ENCODE measurements at places on chromosomes 2 and 18.

DNA sequence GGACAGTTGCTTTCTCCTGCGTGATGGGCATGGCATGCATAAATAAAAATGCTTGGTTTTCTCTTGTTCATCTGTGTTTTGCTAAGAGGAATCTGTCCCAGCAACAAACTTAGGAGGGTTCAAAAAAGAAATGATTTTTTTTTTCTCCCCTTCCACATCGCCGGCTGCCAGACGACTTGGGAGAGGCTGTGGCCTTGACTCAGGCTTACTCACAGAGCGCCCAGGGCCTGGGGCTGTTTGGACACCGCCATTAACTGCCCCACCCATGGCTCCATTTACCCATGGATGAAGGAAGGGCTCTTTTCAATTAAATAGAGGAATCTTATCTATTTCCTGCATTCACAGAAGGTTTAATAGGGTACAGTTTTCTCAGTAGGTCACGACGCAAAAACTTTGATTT is 22.3 kb upstream of the SERPINB5 start:
- no peak for DNase-seq

- peak; percentile 41 for DNase-seq
Observed at GRCh38 chr2:12412898-12413305, 303.8 kb upstream of the TRIB2 start.

DNA sequence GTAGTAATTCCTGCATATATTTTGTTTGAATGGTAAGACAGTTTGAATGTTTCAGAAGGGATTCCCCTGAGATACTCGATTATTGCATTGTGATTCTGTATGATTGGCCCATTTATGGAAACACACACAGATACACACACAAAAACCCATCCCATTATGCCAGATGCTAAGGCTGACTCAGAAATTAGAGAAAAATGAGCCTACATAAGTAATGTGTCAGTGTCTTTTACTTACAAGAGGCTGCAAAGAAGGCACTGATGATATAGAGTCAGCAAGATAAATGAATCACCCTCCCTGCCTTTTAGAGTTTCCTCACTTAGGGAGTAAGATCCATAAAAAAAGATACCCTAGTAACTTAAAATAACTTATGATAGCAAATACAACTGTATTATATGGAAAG is 1481.1 kb upstream of the ACVR2A start:
- DNase-seq, result no peak

DNA sequence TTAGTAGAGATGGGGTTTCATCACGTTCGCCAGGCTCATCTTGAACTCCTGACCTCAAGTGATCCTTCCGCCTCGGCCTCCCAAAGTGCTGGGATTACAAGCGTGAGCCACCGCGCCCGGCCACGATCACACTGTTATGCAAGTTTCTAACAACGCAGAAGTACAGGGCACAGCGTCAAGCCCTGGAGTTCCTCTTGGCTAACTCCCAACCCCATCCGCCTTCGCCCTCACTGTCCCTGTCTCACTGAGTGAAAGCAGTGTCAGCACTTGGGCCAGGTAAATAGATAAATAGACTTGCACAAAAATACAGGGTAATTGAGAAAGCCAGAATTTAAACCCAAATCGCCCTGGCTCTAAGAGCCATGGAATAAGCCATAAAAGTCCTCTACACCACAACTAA is 111.7 kb downstream of the ACVR1 start:
- DNase-seq, result no peak

GRCh38 chr18:21865043-21865442 is 124.5 kb downstream of the MIB1 start:
- DNase-seq, result no peak

- DNase-seq, result no peak
Observed at GRCh38 chr2:158380746-158381145, 75.8 kb downstream of the CCDC148 start.

DNA sequence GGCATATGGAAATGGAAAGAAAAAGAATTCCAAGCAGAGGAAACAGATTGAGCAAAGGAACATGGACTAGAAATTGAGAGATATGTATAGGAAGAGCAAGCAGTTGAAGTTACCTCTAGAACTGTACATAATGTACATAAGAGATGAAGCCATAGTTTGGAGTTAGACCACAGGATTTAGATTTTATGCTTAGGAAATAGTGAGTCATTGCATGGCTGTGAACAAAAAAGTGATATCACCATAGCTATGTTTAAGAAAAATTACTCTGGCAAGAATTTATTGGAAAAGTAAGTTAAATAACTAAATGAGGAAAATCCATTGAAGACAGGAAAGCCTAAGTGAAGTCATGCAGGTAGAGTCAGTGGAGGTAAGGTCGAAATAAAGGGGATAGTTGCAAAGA is 99.4 kb upstream of the GALNT5 start:
- DNase-seq, result no peak

GRCh38 chr2:127596311-127597045 is 49.5 kb upstream of the GPR17 start:
- no peak for DNase-seq

GRCh38 chr2:127891811-127892210 is 6.1 kb upstream of the AMMECR1L start:
- DNase-seq, result no peak

GRCh38 chr2:66488946-66489345 is 54.0 kb downstream of the MEIS1 start:
- no peak for DNase-seq

GRCh38 chr2:47034973-47035609 is 119.5 kb upstream of the MCFD2 start:
- no peak for DNase-seq

GRCh38 chr2:178874529-178875240 is 67.5 kb upstream of the TTN start:
- DNase-seq, result no peak

GRCh38 chr2:108564510-108564909 is 30.2 kb downstream of the LIMS1 start:
- DNase-seq, result no peak

- no peak for DNase-seq
Observed at GRCh38 chr2:238492840-238493239, 66.1 kb downstream of the ASB1 start.

- no peak for DNase-seq
Observed at GRCh38 chr2:169136885-169137534, 67.6 kb downstream of the DHRS9 start.

GRCh38 chr2:164449706-164450105 is 171.6 kb downstream of the GRB14 start:
- no peak for DNase-seq

GRCh38 chr2:222807431-222807830 is 53.4 kb upstream of the ACSL3 start:
- DNase-seq, result no peak

- no peak for DNase-seq
Observed at GRCh38 chr2:205698286-205699268, 16.3 kb downstream of the NRP2 start.

- DNase-seq, result no peak
Observed at GRCh38 chr2:3972377-3972776, 269.0 kb downstream of the DCDC2C start.

- DNase-seq, result no peak
Observed at GRCh38 chr2:171513719-171514160, 8.5 kb upstream of the CYBRD1 start.

DNA sequence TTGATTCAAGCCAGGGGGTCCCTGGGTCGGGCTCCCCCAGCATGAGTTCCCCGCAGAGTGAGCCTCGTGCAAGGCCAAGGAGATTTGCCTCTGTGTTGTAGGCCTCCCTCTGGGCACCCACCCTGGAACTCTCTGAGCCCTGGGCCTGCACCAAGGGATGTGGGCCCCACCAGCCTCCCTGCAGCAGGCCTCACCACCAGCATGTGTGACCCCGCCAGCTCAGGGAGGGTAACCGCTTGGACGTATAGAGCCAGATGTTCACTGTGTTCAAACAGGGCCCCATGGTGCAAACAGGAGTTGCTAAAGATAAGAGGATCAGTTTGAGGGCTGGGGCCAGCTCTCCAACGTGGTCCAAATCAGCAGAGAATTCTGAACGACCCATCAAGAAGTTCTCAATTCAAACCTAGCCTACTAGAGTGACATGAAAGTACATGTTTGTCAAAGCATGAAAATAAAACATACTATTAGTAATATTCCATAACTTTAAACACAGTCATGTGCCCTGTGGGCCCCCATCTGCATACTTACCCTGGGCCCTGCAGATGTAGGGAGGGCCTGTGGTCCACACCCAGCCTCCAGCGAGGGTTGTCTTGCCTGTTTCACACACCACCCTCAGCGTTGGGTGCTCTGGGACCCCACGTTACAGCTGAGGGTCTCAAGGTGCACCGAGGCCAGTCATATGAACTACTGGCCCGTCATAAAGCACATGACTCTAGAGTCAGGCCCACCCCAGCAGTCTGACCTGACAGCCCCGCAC is 5.5 kb upstream of the TUBB6 start:
- no peak for DNase-seq

DNA sequence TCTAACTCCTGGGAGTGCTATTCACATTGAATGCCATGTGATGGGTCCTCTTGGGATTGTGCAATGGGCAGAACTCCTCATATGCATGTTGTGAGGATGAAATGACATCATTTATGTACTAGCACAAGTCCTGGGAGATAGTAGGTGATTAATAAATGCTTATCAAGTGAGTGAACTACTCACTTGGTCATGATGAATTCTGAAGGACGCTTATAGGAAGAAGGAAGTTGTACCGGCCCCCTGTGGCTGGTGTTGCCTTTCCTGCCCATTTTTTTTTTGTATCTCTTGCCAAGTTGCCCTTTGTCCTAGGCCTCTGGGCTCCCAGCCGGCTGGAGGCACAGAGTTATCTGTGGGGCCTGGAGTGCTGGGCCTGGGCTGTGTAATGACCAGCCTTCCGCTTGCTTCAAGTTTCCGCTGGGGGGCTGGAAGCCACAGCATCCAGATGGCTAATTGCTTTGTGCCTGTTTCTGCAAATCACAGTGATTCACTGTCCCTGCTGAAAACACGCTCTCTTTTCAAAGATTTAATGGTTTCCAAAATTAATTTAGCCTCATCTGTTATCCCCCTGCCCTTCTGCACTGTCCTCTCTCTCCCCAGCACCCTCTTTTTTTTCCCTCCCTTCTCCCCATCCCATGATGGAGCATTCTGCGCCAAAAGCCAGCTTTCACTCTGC is 33.7 kb upstream of the MRPL33 start:
- DNase-seq, result no peak

GRCh38 chr2:113157897-113158753 is 15.6 kb upstream of the PSD4 start:
- no peak for DNase-seq

DNA sequence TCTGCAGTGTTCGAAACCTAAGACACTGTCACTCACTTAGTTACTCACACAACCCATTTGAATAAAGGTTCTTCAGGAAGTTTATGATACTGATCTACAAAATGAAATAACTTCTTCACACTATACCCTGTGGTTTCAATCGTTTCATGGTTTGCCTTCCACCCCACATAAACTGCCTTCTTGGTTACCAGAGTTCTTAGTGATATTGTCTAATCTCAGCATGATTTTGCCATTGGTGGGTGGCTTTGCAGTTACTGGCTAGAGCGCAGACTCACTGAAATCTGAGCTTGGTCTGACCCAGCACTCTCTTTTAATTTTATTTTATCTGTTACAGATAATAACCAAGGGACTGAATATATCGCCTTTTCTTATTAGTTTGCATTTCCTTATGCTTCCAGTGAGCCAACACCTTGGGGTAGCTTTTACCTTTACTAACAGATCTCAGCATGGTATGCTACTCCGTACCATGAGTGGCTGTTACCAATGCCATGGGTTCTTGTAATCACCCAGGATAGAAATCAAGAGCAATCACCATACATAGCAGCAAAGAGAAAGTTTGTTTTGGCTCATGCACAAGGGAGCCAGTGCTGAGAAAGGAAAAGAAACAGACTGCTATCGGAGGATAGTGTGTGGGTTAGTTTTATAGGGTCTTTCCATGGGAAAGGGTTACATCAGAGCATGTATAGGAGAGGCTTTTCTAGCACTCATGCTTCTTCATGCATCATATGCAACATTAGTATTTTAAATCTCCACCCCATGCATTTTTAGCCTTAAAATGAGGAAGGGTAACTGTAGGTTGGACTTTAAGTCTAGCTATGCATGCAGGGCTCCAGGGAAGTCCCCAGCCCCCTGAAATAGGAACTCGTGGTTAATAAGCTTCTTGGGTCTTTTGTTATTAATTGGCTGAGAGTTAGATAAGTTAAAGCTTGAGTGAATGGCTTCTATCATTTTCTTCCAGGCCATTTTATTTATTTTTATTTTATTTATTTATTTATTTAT is 33.3 kb downstream of the ANXA4 start:
- DNase-seq, result no peak

DNA sequence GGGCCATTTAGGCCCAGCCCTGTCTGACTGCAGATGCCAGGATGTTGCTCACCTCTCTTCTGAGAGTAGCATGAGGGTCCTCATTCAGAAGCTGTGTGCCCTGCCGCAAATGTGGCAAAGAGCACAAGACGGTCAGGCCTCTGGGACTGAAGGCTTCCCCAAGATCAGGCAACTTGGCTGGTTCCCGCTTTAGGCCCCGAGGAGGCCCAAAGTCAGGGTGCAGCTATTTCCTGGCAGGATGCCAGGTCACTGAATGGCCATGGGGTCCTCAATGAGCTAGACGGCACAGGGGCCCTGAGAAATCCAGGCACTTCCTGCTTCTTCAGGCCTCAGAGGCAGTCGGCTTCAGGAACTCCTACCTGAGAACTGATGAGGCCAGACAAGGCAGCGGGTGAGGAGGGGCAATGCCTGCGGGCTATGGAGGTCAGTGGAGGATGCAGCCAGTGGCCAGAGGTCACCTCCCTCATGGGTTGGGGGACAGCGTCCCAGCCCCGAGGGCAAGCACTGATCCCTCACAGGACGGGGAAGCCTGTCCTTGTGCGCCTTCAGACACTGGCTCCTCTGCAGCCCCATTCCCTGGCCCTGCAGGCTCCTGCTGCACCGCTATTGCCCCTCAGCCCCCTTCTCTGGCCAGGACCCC is 44.9 kb downstream of the LMAN2L start:
- no peak for DNase-seq

GRCh38 chr18:13289481-13290205 is 71.1 kb downstream of the LDLRAD4 start:
- no peak for DNase-seq

- DNase-seq, result no peak
Observed at GRCh38 chr2:46275995-46276394, 21.2 kb upstream of the EPAS1 start.

DNA sequence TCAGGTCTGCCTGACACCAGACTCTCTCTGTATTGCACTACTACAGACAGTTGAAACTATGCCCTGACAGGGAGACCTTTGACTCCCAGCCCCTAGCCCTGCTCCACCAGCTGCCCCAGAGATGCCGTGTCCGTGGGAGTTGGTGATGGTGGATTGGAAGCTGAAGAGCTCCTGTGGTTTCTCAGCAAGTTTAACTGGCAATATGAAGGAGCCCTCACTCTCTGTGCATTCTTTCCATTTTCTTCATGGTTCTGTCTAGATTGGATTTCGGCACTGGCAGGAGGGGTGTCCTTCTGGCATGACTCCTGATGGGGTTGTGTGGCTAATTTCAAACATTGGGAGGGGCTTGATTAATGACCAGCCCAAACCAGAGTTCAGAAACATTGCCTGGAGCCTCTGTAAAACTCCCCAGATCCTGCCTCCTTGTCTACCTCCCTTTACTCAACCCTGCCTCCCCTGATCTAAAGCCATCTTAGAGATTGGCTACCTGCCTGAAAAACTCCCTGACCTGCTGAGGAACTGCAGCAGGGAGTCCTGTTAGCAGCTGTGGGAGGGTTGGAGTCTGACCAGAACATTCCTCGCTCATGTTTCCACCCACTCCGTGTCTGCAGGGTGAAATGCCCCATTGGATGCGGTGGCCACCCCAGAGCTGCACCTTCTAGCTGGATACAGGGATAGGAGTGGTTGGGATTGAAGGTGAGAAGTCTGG is 206.9 kb upstream of the SPRED2 start:
- DNase-seq, result no peak

All from activated naive CD8-positive, alpha-beta T cell treated with anti-CD3 and anti-CD28 coated beads, Interleukin-2, amount 50 U/mL, for 16 hours (primary cell).